ENCODE measurements at places on chromosomes 16 and 17.

- peak; percentile 7 for ATAC-seq
Measured at GRCh38 chr16:2874032-2874911, 8.7 kb upstream of the FLYWCH2 start.

GRCh38 chr17:49519781-49520180 lies 24.7 kb downstream of the NGFR start:
- no peak for ATAC-seq

- peak; percentile 42 for ATAC-seq
Measured at GRCh38 chr17:55587608-55588139, 76.4 kb upstream of the SMIM36 start.

DNA sequence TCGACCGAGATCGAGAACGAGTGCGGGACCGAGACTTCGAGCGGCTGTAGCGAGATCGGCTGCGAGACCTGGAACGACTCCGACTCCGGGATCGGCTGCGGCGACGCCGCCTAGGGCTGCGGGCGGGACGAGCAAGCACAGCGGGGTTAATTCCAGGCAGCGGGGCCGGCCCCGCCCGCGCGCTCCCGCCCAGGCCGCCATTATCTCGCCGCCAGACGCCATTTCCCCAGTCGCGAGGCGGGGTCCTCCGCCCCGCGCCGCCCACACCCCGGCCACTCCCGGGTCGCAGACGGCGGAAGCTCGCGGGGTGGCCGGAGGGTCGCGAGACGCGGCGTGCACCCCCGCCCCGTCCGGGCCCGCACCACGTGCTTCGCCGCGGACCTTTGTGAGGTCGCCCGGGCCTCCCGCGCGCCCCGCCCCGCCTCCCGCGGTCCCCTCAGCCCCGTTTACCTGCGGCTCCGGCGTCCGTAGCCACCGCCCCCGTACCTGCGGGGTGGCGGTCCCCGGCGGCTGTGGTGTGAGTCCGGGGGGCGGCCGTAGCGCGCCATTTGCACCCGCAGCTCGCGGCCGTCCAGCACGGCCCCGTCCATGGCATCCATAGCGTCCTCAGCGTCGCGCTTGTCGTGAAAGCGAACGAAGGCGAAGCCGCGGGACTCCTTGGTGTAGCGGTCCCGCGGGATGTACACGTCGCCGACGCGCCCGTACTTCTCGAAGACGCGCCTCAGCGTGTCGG lies 616 bp downstream of the SRSF2 start:
- ATAC-seq, result peak; percentile 37

DNA sequence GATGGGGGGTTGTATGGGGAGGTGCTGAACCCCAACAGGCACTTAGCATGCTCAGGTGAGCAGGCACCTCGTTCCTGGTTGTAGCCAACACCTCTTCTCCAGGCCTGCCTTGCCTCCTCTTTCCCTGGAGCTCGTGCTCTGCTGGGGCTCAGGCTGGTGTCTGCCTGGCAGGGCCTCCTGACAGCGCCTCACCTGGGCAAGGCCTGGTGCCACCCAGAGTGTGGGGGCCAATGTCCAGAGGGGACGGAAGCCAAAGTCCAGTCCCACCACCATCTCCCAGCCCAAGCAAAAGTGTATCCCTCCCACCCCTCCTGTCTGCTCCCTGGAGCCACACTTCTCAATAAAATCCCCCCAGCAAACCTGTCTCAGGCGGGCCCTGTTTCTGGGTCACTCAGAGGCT lies 304.2 kb upstream of the TNRC6C start:
- ATAC-seq, result no peak

GRCh38 chr16:80231888-80232287 lies 308.9 kb upstream of the DYNLRB2 start:
- ATAC-seq, result no peak

- peak; percentile 6 for ATAC-seq
Measured at GRCh38 chr16:88318521-88318920, 64.2 kb upstream of the ZNF469 start.

GRCh38 chr16:69840975-69841374 lies 78.8 kb downstream of the WWP2 start:
- ATAC-seq, result no peak

DNA sequence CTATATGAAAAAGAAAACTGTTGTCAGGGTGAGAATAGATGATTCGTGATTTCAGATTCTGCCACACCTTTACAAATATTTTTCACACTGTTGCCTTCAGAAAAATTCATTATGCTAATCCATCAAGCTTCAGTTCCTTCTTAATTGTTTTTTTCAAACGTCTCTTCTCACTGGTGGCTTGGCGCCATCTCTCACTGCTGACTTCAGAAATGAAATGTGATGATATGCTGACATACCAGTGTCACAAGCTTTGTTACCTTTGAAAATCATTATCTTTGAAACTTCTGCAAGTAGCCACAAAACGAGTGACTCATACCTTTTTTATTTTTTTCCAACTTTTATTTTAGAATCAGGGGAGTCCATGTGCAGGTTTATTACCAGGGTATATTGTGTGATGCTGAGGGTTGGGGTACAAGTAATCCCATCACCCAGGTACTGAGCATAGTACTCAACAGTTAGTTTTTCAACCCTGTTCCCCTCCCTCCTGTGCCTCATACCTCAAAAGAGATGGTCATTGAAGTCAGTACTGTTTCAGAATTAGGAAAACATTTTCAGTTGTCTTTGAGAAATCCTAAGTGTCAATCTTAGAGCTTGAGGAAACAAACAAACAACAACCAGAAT lies 14.0 kb upstream of the KRT222 start:
- no peak for ATAC-seq

GRCh38 chr17:8649157-8650118 lies 18.9 kb upstream of the MYH10 start:
- peak; percentile 56 for ATAC-seq

GRCh38 chr17:57892146-57892819 lies 42.4 kb upstream of the MRPS23 start:
- ATAC-seq, result peak; percentile 31

DNA sequence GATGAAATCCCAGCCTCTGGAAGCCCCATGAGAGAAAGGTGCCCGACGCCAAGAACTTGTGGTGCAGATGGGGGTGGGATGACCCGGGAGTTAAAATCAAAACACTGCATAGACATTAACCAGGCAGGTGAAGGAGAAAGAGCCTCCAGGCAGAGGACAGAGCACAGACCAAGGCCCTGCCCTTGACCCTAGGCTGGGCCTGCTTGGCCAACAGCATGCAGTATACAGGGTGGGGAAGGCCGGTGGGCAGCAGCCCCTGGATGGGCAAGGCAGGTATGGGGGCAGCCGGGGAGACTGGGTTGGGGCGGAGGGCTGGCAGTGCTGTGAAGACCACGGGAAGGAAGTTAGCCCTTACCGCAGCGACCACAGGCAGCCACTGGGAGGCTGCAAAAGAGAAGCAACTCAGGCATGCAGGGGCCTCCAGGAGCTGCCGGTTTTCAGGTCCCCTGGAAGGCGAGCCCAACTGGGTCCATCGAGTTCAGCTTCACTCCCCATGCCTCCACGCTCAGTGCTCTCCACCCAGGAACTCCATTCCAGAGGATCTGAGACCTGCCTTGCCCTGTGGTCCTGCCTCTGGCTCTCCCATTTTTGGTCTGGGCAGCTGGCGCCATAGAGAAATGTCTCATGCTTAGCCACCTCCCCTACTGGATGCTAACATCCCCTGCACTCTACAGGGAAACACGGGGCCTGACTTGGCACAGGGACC lies 81.2 kb downstream of the C16orf95 start:
- no peak for ATAC-seq

- no peak for ATAC-seq
Measured at GRCh38 chr17:40329839-40330794, 21.1 kb downstream of the RARA start.

DNA sequence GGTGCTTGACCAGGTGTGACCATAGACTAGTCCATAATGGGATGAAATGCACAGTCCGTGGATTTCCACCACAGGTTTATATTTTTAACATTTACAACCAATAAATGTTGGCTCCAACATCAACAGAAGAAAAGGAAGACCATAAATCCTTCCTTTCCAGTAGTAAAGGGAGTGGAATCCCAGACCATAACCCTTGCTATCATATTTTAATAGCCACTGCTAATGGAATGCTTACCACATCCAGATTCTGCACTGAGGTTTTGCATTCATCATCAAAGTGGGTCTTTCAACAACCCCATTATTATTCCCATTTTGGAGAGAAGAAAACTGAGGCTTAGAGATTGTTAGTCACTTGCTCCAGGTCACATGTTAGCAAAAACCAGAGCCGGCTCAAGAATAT lies 106.7 kb downstream of the FOXL1 start:
- no peak for ATAC-seq

DNA sequence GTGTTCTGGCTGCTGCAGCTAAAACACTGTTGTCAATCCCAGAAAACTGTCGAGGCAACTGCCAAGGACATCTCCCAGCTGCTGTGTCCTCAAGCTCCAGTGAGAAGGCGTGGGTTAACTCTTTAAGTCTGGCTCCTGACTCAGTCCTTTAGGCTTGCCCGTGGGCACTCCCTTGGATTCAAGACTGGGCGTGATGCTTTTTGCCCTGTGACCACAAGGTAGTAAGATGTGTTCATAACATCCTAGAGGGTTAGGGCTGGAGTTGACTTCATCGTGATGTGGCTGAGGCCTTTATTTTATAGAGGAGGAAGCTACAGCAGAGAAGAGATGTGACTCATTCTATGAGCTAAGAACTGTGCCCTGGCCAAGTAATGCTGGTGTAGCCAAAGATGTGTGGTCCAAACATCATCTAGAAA lies 50.9 kb upstream of the TEKT3 start:
- no peak for ATAC-seq

- ATAC-seq, result peak; percentile 3
Measured at GRCh38 chr17:62966426-62967204, 580 bp downstream of the TANC2 start.

Data from motor neuron (in vitro differentiated cells).